ENCODE measurements at places on chromosomes 3 and 15.

- DNase-seq = no peak
Measured at GRCh38 chr15:35040339-35041255, 44.5 kb downstream of the NANOGP8 start.

- DNase-seq = no peak
Measured at GRCh38 chr15:61479613-61480012, 250.5 kb upstream of the RORA start.

DNA sequence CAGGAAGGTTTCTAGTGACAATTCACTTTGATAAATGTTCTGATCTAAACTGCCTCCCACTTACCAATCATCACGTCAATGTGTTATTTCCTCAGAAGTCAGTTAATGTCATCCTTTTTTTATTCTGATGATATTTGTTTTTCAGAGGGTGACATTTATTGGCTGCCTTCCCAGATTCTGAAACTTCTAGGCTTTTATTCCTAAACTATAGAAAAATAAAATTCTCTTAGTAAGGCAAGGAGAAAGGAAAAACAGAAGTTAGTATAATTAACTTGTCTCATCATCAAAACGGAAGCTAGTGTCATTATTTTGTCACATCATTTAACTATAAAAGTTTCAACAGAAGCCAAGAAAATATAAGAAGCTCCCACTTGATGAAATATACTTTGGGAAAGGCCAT, 100.0 kb upstream of the C3orf80 start:
- no peak for DNase-seq

GRCh38 chr3:129121016-129121791, 400 bp downstream of the RAB43 start:
- DNase-seq = no peak

DNA sequence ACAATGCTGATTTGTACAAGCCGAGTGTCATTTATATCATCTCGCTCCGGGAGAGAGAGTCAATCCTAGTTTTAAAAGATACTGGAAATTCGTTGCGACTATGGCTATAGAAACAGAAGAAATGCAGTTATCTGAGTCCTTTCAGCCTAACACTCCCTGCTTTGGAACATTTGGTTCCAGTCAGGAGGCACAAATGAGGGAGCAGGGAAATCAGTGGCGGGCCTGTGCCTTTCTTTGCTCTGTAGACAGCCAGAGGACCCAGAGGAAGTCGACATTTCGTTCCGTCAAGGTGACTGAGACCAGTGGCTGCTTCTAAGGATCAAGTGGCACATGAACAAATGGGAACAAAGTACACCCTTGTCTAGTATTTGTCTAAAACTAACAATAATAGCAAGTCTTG, 745 bp upstream of the RIOX2 start:
- no peak for DNase-seq

- no peak for DNase-seq
Measured at GRCh38 chr15:82944056-82944455, 8.5 kb downstream of the HOMER2 start.

DNA sequence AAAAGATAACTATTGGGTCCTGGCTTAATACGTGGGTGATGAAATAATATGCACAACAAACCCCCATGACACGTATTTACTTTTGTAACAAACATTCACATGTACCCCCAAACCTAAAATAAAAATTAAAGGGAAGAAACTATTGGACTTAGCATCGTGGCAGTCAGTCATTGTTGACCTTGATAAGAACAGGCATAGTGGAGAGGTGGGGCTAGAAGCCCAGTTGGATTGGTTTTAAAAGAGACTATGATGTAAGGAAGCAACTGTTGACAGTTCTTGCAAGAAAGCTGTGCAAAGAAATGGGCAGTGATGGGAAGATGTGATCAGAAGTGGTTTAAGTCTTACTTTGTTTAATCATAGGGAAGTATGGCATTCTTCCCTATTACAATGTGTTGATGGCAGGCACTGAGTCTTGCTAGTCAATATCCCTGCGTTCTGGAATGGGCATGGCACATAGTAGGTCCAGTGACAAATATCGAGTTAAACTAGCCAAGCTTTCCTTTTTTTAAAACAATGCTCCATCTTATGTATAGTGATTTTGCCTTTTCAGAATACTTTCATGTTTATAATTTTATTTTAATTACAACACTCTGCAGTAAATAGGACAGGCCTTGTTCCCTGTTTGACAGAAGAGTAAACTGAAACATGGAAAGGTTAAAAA, 37.9 kb downstream of the CAPN7 start:
- DNase-seq = no peak

DNA sequence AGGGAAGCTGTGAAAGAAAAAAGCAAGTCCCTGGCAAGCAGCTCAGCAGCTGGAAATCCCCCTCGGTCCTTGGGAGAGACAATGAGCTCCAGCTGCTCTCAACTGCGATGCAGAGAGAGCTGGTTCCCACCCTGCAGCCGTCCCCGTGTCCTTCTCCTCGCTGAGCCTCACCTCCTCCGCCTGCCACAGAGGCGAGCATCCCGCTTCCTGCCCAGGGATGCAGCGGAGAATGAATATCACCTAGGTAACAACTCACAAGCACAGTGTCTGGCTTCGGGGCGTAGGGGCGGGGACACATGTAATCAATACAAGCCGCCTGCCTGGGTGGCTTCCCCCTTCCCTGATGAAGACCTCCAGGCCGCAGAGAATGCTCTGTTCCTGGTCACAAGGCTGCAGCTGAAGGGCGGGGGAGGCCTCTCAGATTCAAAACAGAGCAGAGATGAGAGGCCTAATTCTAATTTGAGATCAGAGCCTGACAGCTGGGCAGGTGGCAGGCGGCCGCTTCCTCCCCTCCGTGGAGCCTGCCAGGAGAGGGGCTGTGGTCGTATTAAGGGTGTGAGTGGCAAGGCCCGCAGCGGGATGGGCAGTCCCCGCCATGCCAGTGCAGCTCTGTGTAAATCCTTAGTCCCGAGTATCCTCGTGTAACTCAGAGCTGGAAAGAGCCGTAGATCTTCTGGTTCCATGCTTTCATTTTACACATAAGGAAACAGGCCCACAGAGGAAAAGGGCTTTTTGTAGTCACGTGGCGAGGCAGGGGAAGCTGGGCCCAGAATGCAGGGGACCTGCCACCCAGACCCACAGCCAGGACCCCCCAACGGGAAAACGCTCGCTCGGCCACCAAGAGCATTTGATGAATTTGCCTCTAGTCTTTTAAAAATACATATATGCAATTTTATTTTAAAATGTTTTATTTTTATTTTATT, 24.3 kb downstream of the ZDHHC19 start:
- DNase-seq = no peak

DNA sequence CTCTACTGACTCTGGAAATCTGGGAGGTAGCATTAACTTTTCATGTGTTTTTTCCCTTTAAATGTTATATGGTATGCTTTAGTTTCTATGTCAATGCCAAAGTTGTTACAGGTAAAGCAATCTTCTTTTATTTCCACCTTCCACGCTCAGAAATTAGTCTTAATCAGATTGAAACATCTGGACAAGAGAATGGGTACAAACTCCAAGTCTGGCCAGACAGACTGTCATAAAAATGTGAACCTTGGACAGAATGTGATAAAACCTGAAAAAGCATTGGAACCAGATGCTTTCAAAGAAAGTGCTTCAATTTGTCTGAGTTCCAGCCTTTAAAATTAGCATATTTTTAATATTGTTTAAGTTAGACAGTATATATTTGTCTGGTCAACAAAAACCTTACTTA, 110.7 kb upstream of the P2RY1 start:
- DNase-seq = no peak

GRCh38 chr3:129469026-129469425, 29.0 kb downstream of the IFT122 start:
- DNase-seq = no peak

- DNase-seq = no peak
Measured at GRCh38 chr3:188360364-188360881, 206.5 kb downstream of the LPP start.

All from stimulated activated CD8-positive, alpha-beta memory T cell treated with anti-CD3 and anti-CD28 coated beads, Interleukin-2, amount 100 ng/mL, for 1 hour (primary cell).